ENCODE measurements at places on chromosomes 2 and 18.

DNA sequence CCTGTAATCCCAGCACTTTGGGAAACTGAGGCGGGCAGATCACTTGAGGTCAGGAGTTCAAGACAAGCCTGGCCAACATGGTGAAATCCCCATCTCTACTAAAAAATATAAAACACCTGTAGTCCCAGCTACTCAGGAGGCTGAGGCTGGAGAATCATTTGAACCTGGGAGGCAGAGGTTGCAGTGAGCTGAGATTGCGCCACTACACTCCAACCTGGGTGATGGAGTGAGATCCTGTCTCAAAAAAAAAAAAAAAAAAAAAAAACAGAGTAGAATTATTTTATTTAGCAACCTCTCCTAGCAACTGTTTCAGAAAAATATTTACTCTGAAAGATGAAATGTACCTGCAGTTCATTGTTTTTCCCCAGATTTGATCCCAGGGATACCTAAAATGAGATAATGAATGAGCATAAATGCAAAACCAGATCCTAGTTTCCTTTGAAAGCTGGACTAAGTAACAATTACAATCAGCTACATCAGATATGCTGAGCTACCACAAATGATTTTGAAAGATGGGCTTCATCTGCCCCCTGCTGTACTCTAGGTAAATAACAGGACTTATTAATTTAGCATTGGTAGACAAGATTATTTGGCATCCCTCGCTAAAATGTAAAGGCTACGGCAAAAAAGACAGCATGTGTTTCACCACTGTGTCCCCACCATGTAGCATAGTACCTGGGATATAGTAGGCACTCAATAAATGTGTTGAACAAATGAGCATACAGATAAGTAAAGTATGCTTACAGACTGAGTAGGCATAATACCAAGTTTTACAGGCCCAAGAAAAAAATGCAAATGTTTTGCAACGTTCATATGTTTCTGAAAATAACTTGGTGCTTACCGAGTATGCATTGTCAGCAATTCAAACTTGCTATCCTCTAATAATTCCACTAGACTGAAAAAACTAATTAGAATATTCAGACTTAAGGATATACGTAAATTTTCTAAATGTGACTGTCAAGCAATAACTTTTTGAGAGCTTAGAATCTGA is 102.5 kb downstream of the ATL2 start:
- no peak for DNase-seq

- no peak for DNase-seq
Observed at GRCh38 chr18:57296336-57296735, 56.0 kb upstream of the ST8SIA3 start.

DNA sequence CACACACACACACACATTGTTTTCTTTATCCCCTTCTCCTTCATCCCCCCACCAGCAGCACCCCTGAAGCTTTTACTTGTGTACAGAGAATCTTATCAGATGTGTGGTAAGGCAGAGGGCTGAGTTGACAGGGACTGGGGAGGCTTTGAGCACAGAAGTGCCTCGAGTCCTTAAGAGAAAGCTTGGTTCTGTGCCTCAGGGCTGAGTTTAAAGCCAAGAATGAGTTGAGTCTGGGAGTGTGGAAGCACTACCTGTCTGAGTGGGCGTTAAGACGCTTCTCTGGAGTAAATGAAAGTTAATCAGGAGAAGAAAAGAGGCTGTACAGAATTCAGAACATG is 2.7 kb downstream of the ID2 start:
- DNase-seq, result peak; percentile 82

GRCh38 chr18:9696112-9696511 is 12.0 kb upstream of the RAB31 start:
- peak; percentile 44 for DNase-seq

GRCh38 chr2:127961729-127962128 is 66.1 kb downstream of the SAP130 start:
- no peak for DNase-seq
